Vagina (tissue), 2 donors: ENCODE measurements at places on chromosomes 12 and 14.

GRCh38 chr14:79597566-79597965, 613.7 kb downstream of the DIO2 start:
- DNase-seq: no peak

DNA sequence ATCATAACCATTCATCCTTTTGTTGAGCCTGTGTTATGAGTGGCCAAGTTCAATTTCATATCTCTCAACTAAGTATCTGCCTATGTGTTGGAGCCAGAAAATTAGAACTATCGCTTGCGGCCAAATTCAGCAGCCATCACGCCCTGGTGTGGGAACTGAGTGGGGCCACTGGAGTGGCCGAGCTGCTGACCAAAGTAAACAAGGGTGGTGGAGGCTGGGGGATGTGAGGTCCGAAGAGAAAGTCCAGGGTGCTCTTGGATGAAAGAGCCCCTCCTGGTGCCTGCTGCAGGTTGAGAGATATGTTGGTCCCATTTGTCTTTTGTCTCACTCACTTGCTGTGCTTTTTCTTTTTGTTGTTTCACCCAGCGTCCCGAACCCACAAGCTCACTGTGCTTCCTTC, 14.9 kb downstream of the ADGRD1 start:
- DNase-seq: no peak

- no peak for DNase-seq
These were observed 460.3 kb upstream of the LRFN5 start for GRCh38 chr14:41146391-41146790.

- DNase-seq: no peak
These were observed 39.0 kb downstream of the DCAF4 start for GRCh38 chr14:72965249-72965648.

- no peak for DNase-seq
These were observed 105.3 kb downstream of the PDZRN4 start for GRCh38 chr12:41293461-41293860.

DNA sequence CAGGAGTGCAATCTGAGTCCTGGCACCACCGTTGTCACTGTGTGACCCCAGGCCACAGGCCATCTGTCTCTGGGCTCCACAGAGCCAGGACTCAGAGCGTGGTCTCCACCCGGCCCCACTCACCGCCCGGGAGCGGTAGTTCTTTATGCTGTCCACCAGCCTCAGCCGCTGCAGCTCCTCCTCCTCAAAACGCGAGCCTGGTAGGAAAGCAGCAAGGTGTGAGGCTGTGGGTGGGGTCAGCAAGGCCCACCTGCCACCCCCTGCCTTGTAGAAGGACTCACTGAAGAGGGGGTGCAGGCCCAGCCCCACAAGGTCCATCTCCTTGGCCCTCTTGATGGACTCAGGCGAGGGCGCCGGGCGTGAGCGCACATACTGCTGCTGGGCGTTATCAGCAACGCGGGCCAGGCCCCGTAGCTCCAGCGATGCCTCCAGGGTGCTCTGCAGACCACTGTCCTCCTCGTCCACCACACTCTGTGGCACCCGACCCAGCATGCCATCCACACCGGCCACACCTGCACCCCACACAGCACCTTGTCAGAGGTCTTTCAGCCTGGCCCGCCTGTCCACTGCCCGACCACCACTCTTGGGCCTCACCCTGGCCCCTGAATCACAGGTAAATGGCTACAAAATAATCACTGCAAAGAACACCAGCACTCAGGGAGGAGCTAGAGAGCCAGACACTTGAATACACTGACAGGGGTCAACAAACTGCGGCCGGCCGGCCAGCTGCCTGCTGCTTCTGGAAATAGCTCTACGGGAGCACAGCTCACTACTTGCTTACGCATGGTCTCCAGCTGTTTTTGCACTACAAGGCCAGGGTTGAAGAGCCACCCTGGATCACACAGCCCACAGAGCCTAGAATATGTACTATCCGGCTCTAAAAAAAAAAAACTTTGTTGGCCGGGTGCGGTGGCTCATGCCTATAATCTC, 16.3 kb downstream of the CFAP73 start:
- no peak for DNase-seq
